ENCODE measurements at places on chromosomes 12 and 14.
A peak's percentile ranks its signal among the peaks of the same experiment; 100 is the strongest.

DNA sequence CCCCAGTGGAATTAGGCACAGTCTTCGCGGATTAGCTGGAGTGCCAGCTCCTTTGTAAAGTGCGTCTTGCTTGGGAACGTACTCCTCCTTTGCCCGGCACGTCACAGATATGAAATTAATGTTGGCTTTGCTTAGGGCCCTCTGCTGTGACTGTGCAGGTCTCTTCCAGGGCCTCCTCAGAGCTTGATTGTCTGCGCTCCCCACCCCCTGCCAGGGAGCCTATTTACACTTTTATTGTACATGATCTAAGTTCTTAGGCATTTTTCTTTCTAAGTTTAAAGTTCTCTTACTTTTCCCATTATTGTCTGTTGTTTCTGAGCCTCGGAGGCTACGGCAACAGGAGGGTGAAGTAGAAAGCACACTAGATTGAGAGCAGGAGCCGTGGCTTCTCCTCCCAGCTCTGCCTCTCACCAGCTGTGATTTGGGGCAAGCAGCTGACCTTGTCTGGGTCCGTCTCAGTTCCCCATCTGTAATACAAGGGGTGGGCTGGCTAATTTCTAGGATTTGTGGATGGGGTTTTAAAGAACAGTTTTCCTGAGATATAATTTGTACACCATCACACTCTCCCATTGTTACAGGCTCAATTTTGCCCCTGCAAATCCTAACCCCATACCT lies 81.8 kb downstream of the TSPAN9 start:
- no peak overlapping the region for H3K4me3 ChIP-seq
- H3K27me3 ChIP-seq, result no peaks in the 10 kb centered on the region
- peaks cover 13% of the 10 kb centered on the region for H3K4me1 ChIP-seq

- no peak overlapping the region for H3K4me3 ChIP-seq
- no peaks in the 10 kb centered on the region for H3K36me3 ChIP-seq
- no peaks in the 10 kb centered on the region for H3K27me3 ChIP-seq
Observed at GRCh38 chr12:46150735-46151134, 118.1 kb downstream of the SLC38A1 start.

DNA sequence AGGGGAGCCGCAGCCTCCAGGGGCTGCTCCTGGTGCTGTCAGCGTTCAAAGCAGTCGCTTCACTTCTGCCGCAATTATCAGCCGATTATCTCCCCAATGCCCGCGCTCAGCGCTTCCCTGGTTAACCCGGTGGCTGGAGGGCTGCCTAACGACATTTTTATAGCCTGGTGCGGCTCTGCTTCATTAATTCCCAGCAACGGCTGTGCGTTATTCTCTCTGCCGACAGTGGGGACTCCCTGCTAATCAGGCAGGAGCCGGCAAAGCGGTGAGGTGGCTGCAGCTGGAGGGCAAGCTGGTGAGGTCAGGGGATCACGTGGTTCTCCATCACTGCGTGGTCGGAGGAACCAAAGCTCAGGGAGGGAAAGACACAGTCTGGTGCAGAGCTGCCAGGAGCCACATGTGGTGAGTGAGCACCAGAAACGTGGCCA lies 62.9 kb downstream of the GLRX5 start:
- H3K27me3 ChIP-seq, result peaks cover 10% of the 10 kb centered on the region
- H3K4me1 ChIP-seq, result no peaks in the 10 kb centered on the region
- H3K27ac ChIP-seq, result no peak overlapping the region
- no peaks in the 10 kb centered on the region for H3K36me3 ChIP-seq
- DNase-seq, result no peak

DNA sequence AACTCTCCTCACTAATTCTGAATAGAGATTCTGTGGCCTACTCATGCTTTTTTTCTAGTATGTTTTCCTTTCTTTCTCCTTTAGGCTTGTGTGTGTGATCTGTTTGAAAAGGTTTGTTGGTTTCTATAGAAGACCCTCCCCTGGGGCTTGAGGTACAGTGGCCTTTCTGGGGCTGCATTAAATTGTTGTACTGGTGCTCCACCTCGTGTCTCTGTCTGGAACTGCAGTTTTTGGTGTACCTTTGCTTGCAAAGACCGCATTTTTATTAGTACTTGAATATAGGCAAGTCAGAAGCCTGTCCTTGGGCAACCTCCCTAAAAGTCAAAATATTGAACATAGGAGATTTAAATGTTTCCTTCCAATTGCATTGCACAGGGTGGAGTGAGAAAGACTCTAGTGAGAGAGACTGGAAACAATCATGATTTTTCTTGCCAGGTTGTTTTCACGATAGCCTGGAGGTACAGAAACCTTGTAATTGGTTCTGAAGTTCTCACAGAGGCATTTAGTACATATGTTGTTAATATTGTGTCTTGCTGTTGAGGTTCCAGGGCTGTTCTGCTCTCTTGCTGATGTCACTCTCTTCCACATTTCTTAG lies 39.0 kb downstream of the SLCO1B1 start:
- no peaks in the 10 kb centered on the region for H3K36me3 ChIP-seq
- no peak overlapping the region for H3K27ac ChIP-seq
- H3K4me3 ChIP-seq, result no peak overlapping the region

GRCh38 chr12:19833775-19834501 lies 394.6 kb downstream of the AEBP2 start:
- DNase-seq, result no peak
- no peaks in the 10 kb centered on the region for H3K27me3 ChIP-seq
- no peaks in the 10 kb centered on the region for H3K4me1 ChIP-seq
- H3K4me3 ChIP-seq, result no peak overlapping the region
- no peaks in the 10 kb centered on the region for H3K36me3 ChIP-seq

DNA sequence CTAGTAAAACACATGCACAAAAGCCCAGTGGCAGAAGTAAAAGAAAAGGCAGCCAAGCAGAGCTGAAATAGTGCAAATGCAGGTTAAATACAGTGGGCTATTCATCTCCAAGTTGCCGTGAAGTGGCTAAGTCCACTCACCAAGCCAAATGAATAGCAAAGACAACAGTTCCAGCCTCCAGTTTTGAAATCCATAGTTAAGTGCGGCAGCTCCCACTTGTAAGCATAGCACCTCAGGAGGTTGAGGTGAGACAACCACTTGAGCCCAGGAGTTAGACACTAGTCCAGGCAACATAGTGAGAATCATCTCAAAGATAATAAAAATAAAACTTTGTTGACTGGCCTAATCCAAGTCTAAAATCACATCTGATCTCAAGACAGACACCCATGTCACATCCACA lies 9.8 kb upstream of the PHLDA1 start:
- no peak for DNase-seq
- no peaks in the 10 kb centered on the region for H3K27me3 ChIP-seq
- H3K27ac ChIP-seq, result no peak overlapping the region
- no peak overlapping the region for H3K4me3 ChIP-seq
- no peaks in the 10 kb centered on the region for H3K36me3 ChIP-seq

DNA sequence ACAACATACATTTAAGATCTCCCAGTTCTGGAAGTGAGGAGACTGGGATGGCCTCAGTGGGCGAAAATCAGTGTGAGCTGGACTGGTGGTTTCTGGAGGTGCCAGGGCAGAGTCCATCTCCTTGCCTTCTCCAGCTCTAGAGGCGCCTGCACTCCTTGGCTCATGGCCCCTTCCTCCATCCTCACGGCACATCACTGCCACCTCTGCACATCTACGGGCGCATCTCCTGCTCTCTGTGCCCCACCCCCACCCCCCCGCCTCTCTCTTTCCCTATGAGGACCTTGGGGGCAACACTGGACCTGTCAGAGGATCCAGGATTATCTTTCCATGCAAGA lies 62.8 kb upstream of the DIO3 start:
- H3K27me3 ChIP-seq, result no peaks in the 10 kb centered on the region
- no peak overlapping the region for H3K27ac ChIP-seq
- no peaks in the 10 kb centered on the region for H3K36me3 ChIP-seq
- no peak overlapping the region for H3K4me3 ChIP-seq

DNA sequence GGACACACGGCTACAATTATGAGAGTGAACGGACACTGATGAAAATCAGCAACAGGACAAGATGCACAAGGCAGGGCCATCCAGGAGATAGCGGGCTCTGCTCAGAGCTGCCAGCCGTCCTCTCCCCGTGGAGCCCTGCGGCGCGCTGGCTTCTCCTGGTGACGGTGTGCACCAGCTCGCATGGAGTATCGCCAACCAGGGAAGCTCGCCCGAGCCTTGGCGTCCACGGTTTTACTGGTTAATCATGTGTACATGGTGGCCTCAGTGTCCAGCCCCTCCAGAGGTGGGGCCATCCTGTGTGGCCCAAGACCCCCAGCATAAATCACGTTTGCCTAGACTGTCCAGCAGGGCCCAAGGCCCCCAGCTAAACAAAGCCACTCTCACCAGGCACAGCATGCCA lies 31.2 kb upstream of the DYNC1H1 start:
- H3K4me1 ChIP-seq, result peaks cover 1% of the 10 kb centered on the region
- no peaks in the 10 kb centered on the region for H3K36me3 ChIP-seq
- DNase-seq, result peak; percentile 56
- no peaks in the 10 kb centered on the region for H3K27me3 ChIP-seq
- no peak overlapping the region for H3K4me3 ChIP-seq
- H3K27ac ChIP-seq, result no peak overlapping the region

- no peak for DNase-seq
- H3K36me3 ChIP-seq, result no peaks in the 10 kb centered on the region
- no peak overlapping the region for H3K4me3 ChIP-seq
- H3K4me1 ChIP-seq, result no peaks in the 10 kb centered on the region
Observed at GRCh38 chr12:84356224-84356623, 556.4 kb downstream of the SLC6A15 start.

DNA sequence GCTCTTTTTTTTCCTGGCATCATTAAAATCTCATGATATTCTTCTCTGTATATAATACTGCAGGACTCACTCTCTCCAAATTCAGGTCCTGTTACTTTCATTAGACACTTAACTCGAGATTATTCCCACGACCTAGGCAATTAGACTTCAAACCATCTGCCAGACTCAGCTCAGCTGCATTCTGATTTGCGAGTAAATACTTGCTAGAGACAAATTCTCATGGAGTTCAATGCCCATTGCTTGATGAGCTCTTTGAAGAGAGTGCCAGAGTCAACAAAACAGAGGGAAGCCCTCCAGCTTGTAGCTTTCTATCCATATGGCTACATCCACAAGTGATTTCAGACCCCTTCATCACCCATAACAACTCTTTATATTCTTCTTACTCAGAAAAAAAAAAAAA lies 88.3 kb downstream of the GTF2A1 start:
- no peak for DNase-seq
- H3K4me3 ChIP-seq, result no peak overlapping the region
- no peak overlapping the region for H3K27ac ChIP-seq
- no peaks in the 10 kb centered on the region for H3K27me3 ChIP-seq
- no peaks in the 10 kb centered on the region for H3K36me3 ChIP-seq

DNA sequence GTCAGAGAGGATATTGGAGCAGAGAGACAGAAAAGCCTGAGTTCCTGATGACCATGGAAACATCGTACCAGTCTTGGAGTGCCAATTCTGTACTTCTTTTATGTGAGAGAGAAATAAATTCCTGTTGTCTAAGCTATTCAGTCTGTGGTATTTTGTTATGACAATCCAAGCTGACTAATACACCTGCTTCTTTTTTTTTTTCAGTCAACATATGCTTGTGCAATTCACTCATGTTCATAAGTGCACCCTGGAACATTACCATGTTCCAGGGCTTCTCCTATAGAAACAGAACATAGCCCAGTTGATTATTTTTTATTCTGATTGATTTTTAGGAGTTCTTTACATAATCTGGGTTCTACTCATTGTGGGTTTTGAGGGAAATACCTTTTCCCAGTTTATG lies 1.7 kb upstream of the CHPT1 start:
- no peak for DNase-seq
- no peak overlapping the region for H3K4me3 ChIP-seq
- H3K4me1 ChIP-seq, result peaks cover 30% of the 10 kb centered on the region
- H3K27me3 ChIP-seq, result no peaks in the 10 kb centered on the region

Measured in sigmoid colon (tissue), 7 donors.